Activated CD4-positive, alpha-beta T cell treated with anti-CD3 and anti-CD28 coated beads, Interleukin-2, amount 50 U/mL, for 48 hours (primary cell): ENCODE measurements at places on chromosomes 1 and 21.

- DNase-seq: no peak
Observed at GRCh38 chr21:37546299-37546908, 179.8 kb downstream of the DYRK1A start.

GRCh38 chr1:164559342-164560051, 513 bp downstream of the PBX1 start:
- DNase-seq: no peak

DNA sequence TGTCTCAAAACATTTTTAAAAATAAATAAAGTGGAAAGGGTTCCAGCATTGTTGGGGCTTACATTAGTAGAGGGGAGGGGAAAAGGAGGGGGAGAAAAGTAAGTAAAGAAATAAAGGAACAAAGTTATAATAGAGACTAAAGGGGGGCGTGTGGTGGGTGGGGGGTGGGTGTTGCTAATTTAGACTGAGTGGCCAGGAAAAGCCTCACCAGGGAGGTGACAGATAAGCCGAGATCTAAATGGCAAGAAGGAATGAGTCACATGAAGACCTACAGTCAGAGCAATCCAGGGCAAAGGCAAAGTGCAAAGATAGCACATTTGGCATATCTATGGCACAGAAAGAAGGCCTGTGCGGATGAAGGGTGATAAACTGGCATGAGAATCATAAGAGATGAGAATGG, 7.5 kb downstream of the MPL start:
- DNase-seq: no peak

GRCh38 chr1:241999026-241999425, at the start of gene MAP1LC3C:
MAP1LC3C (minus strand) TSS chr1:241999098; CDS start chr1:241999008, 90 bp downstream.
- DNase-seq: no peak

DNA sequence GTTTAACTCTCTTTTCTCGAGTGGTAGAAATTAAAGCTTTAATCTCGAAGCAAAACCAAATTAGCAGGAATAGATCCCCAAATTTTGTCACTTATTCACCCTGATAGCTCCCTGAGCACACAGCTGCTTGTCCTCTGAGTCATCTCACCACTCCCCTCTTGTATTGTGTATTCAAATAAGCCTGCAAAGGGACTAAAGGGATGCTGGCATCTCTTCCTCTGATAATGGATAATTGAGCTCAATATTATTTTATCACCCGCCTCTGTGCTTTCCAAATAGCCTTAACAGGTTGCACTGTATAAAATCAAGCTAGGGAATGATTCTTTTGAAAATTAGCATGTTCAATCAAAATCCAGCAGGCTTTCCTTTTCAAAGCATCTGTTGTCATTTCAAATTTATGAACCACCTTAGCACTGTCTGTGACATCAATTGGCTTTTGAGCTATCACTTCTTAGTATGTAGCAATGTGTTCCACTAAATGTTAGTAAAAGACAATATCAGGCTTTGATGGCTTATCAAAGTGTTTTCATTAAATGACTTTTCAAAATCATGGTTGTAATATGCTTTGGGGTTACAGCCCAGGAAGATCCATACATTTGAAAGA, 561.6 kb downstream of the PLA2G4A start:
- no peak for DNase-seq

GRCh38 chr1:90550626-90551406, 166.3 kb downstream of the BARHL2 start:
- no peak for DNase-seq

GRCh38 chr1:202117898-202118371, 4.8 kb upstream of the GPR37L1 start:
- DNase-seq: no peak

DNA sequence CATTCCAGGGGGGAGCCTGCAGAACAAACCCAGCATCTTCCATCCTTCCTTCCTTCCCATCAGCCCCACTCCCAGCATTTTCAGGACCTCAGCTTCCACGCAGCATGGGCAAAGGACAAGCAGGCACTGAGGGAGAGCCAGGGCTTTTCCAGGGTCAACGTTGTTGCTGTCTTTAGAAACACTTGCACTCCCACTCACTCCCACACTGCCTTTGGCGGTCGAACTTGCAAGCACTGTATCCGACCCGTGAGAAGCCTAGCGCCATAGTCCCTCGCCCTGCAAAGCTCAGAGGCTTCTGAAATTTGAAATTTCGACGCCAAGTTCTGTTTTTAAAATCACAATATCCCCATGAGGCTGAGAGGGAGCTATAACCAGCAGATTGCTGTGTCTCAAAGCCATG, 47.4 kb downstream of the KCNAB2 start:
- DNase-seq: no peak

DNA sequence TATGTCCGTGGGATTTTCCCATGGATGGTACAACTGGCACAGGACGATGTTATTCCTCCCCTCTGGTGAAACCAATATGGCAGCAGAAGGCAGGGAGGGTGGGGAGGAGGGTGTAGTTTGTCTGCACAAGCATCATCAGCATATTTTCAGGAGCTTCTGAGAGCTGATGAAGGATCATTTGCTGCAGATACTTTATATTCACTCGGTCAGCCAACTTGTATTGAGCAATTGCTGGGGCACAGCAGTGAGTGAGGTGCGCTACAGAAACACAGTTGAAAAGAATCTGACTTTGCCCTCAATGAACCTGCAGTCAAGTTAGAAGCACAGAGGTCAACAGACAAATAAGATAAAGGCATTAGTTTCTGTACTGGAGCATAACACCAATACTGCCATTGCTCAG, 13.0 kb downstream of the PKP1 start:
- DNase-seq: no peak
